Progenitor cell of endocrine pancreas (in vitro differentiated cells): ENCODE measurements at places on chromosomes 16 and 17. TPM values are rescaled to one million over a fixed set of nuclear protein-coding genes. Genes with fewer than 3 reads are reported as not detected.

GRCh38 chr17:78803186-78803845 is 21.2 kb upstream of the CYTH1 start:
- no peak for DNase-seq

- no peak for DNase-seq
Measured at GRCh38 chr17:15882777-15883176, 62.2 kb upstream of the ADORA2B start.

GRCh38 chr17:32266051-32266388 is 388 bp downstream of the RHBDL3 start:
- no peak for DNase-seq

DNA sequence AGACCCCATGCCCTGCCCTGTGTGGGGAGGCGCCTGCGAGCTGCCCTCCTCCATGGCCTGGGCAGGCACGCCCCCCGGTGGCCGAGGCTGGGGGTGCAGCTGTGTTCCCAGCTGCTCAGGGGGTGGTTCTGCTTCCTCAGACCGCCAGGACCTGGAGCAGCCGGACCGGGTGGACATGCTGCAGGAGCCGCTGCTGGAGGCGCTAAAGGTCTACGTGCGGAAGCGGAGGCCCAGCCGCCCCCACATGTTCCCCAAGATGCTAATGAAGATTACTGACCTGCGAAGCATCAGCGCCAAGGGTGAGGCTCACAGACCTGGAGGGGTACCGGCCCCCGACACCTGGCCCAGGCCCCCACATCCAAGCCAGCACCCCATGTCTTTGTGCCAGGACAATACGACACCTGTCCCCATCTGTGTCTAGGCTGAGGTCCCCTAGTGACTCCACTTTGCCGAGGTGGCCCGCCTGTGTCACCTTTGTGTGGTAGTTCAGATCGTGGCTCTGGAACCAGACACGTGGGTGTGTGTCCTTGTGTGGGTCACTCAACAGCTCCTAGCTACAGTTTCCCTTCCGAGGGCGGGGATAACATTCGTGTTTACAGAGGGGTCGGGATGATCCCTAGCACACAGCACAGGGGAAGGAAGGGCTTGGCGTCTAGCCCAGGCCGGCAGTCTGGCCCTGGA is 9.3 kb downstream of the GJD3 start:
- peak; percentile 87 for DNase-seq

DNA sequence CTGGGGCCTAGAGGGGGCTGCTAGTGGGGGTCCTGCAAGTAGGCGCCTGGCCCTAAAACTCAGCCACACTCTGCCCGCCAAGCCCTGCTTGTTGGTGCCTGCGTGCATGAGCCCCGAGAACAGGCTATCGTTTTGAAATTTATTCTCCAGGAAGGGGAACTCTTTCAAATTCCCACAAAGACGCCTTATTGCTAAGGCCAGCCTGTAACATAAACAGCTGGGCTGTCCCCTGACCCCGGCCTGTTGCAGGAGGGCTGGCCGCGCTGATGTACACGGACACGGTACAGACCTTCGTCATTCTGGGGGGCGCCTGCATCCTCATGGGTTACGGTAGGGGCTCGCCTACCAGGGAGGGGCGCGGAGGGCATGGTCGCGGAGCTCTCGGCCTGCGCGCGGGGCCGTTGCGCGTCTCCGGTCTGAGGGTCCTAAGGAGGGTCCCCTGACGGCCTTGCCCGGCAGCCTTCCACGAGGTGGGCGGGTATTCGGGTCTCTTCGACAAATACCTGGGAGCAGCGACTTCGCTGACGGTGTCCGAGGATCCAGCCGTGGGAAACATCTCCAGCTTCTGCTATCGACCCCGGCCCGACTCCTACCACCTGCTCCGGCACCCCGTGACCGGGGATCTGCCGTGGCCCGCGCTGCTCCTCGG is 4.3 kb downstream of the SLC5A2 start:
- DNase-seq: no peak

- DNase-seq: no peak
Measured at GRCh38 chr16:75627851-75628250, 4.8 kb upstream of the ADAT1 start.

LLGL2 gene
- total RNA-seq: 232 and 235 TPM in 2 replicates

GINS3 gene
- 9.5 and 9.9 TPM in 2 replicates for total RNA-seq
